ENCODE measurements at places on chromosomes 11 and 22. TPM values are rescaled to one million over a fixed set of nuclear protein-coding genes. Genes with fewer than 3 reads are reported as not detected.

The TSPAN4 gene
- 42.4 TPM for total RNA-seq

The CPT1B gene
- 51.6 TPM for total RNA-seq

The RIC3 gene
- total RNA-seq = 2.0 TPM

The SCGB1C1 gene
- not detected for total RNA-seq

The HORMAD2 gene
- total RNA-seq = not detected

The FIBIN gene
- total RNA-seq = 2.8 TPM

The TRIM48 gene
- not detected for total RNA-seq

The HPX gene
- total RNA-seq = 2.0 TPM

The BIRC3 gene
- 26.1 TPM for total RNA-seq

The TYR gene
- total RNA-seq = not detected

The SAAL1 gene
- total RNA-seq = 11.6 TPM

The MUC2 gene
- 1,109 TPM for total RNA-seq

The LMO1 gene
- total RNA-seq = 0.70 TPM

The LRFN4 gene
- total RNA-seq = 20.3 TPM

The LUZP2 gene
- total RNA-seq = 1.6 TPM

The OSM gene
- not detected for total RNA-seq

The FAM83F gene
- total RNA-seq = 48.0 TPM

The CFAP300 gene
- 0.51 TPM for total RNA-seq

All from mucosa of descending colon (tissue), 3 donors.